Kidney epithelial cell (primary cell): ENCODE measurements at places on chromosomes 2 and 18.

- no peak for DNase-seq
Observed at GRCh38 chr2:71661782-71662181, 208.4 kb downstream of the DYSF start.

DNA sequence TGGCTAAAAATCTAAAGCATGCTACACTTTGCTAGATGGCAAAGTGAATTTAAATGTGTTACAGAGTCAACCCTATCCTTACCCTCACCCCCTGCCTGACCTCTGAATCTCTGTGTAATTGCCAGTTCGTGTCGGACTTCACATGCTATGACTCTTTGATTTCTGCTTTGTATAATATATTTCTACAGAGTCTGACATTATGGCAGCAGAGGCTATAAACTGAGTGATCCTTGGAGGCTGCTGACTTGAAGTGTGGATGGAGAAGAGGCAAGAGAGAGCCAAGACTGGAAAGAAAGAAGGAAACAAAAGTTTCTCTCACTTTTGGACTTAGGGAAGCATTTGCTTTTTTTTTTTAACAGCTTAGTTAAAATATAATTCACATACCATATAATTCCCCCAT is 89.9 kb upstream of the CYP26B1 start:
- no peak for DNase-seq

- no peak for DNase-seq
Observed at GRCh38 chr18:45068400-45069094, 387.9 kb downstream of the SETBP1 start.

DNA sequence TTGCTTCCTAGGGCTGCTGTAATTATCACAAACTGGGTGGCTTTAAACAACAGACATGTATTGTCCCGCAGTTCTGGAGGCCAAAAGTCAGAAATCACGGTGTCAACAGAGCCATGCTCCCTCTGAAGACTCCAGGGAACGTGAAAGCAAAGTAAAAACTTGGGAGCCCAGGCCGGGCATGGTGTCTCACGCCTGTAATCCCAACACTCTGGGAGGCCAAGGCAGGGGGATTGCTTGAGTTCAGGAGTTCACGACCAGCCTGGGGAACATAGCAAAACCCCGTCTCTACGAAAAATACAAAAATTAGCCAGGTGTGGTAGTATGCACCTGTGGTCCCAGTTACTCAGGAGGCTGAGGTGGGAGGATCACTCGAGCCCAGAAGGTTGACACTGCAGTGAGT is 63.5 kb downstream of the MCFD2 start:
- no peak for DNase-seq

GRCh38 chr2:117760916-117761315 is 53.6 kb upstream of the DDX18 start:
- no peak for DNase-seq

DNA sequence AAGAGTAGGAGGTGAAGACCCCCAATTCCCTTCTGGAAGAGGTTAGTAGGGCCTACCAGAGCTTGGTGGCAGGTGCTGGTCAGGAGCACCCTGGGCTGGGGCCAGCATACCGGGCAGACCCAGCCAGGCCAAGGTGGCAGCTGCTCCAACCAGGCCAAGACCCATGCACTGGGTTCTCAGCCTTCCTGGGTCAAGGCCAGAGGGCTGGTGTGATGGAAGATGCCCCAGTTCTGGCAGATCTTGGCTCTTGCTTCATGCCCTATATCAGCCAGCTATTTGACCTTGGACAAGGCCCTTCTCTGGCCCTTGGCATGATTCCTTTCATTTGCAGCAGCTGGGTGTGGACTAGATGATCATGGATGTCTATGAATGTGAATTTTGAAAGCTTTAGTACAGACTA is 57.7 kb downstream of the PRKCE start:
- DNase-seq = no peak

GRCh38 chr2:215677481-215677880 is 241.6 kb upstream of the FN1 start:
- DNase-seq = no peak

- DNase-seq = no peak
Observed at GRCh38 chr2:227363756-227364155, 15.3 kb downstream of the TM4SF20 start.

- no peak for DNase-seq
Observed at GRCh38 chr18:46406539-46406932, 250.5 kb downstream of the LOXHD1 start.

GRCh38 chr18:49875783-49876182 is 62.5 kb upstream of the ACAA2 start:
- no peak for DNase-seq

- no peak for DNase-seq
Observed at GRCh38 chr2:105383432-105384166, 15.3 kb downstream of the FHL2 start.

DNA sequence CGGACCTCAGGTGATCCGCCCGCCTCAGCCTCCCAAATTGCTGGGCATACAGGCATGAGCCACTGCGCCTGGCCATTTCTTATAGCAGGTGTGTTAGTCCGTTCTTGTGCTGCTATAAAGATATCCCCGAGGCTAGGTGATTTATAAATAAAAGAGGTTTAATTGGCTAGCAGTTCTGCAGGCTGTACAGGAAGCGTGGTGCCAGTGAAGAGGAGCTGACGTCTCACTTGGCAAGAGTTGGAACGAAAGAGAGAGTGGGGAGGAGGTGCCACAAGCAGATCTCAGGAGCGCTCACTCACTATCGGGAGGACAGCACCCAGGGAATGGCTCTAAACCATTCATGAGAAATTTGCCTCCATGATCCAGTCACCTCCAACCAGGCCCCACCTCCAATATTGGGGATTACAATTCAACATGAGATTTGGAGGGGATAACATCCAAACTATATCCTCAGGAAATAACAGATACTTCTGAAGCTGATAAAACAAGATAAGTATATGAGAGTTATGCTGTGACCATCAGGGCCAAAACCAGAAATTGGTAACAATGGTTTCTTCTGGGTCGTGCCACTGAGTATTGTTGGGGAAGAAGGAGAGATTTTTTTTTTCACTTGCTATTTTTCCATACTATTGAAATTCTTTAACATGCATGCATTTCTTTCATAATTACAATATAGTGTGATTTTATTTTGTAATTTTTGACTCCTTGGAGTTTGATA is 7.4 kb upstream of the RMC1 start:
- DNase-seq = no peak

- no peak for DNase-seq
Observed at GRCh38 chr2:8139668-8140200, 542.1 kb upstream of the ID2 start.

GRCh38 chr2:86069091-86069685 is 36.5 kb downstream of the POLR1A start:
- no peak for DNase-seq

DNA sequence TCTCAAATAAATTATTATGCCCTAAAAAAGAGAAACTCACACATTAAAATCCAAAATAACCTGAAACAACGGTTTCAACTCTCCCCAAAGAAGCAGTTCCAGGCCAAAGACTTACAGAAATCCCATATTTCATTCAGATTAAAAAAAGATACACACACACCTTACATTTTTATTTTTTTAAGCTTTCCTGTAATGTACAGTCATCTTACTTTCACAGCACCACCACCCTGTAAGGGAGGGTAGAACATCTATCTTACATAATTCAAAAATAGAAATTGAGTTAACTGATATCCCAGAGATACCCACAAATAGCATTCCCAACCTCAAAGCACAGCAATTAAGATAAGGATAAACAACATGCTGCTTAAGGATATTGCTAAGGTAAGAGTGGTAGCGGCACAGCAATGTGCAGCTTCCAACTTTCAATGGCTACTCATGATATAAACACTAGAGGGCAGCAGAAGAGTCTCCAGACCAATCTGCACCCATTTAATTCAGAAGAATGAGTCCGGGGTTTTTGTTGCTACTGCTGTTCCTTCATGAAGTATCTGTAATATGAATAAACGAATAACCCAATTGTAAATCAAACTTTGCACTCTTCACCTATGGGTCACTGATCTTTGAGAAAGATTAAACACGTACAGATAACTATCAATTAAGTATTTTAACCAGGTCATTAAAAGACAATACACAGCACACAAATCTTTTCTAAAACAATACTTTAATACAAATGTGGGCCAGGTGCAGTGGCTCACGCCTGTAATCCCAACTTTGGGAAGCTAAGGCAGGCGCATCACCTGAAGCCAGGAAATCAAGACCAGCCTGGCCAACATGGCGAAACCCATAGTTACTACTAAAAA is 11.3 kb downstream of the GFPT1 start:
- no peak for DNase-seq

GRCh38 chr18:59669872-59670657 is 27.2 kb downstream of the CCBE1 start:
- no peak for DNase-seq

- no peak for DNase-seq
Observed at GRCh38 chr2:47767880-47768609, 14.9 kb upstream of the MSH6 start.

- DNase-seq = no peak
Observed at GRCh38 chr2:104597942-104598341, 256.0 kb upstream of the POU3F3 start.

GRCh38 chr18:79770501-79770815 is 27.3 kb upstream of the KCNG2 start:
- DNase-seq = no peak

GRCh38 chr18:9066817-9067306 is 35.6 kb upstream of the NDUFV2 start:
- DNase-seq = no peak

DNA sequence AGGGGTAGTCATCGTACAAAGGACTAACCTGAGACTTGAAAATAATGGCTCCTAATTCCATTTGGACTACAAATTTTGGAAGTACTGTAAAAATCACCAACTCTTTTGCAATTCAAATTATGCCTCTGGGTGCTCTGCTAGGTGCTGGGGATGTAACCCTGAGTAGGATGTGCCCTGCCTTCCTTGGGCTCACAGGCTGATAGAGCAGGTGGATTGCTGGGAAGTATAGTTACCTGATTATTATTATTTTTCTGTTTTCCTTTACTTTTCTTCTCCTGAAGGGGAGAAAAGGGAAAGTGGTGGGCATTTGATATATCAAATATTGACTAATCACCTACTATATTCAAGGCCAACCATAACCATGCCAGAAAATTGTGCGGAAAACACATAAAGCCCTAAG is 119.3 kb upstream of the RIOK3 start:
- DNase-seq = no peak

GRCh38 chr2:194610297-194610696 is 1046.7 kb upstream of the SLC39A10 start:
- DNase-seq = no peak

DNA sequence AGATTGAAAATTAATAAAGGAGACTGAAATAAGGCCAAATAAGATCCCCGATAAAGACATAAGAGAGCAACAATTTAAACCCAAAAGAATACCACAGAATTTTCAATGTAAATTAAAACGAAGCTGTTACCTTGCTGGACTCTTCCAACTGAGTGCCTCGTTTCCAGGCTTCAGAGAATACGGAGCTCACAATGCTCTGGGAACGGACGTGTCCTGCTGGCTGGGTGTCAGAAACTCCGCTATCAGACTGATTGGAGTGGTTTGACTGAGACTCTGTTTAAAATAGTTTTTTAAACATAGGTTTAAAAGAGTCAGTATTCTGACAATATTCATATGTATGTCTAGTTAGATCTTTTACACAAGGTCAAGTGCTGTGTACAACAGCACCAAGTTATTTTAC is 90.4 kb downstream of the RAPH1 start:
- DNase-seq = no peak

DNA sequence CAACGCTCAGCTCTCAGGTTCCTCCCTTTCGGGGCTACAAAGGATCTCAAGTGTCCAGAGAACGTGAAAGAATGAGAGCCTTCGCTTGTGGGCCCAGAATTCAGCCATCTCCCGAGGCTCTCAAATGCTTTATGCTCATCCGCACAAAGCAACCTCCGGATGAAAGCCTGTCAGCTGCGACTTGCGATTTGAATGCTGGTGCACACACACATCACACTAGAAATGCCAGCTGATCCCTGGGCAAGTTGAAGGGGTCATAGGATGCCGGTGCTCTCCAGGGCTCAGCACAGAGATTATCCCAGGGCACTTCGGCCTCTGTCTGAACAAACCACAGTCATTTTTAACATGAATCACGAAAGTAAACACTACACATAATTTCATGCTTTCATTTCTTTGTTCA is 141.8 kb upstream of the MYT1L start:
- no peak for DNase-seq

DNA sequence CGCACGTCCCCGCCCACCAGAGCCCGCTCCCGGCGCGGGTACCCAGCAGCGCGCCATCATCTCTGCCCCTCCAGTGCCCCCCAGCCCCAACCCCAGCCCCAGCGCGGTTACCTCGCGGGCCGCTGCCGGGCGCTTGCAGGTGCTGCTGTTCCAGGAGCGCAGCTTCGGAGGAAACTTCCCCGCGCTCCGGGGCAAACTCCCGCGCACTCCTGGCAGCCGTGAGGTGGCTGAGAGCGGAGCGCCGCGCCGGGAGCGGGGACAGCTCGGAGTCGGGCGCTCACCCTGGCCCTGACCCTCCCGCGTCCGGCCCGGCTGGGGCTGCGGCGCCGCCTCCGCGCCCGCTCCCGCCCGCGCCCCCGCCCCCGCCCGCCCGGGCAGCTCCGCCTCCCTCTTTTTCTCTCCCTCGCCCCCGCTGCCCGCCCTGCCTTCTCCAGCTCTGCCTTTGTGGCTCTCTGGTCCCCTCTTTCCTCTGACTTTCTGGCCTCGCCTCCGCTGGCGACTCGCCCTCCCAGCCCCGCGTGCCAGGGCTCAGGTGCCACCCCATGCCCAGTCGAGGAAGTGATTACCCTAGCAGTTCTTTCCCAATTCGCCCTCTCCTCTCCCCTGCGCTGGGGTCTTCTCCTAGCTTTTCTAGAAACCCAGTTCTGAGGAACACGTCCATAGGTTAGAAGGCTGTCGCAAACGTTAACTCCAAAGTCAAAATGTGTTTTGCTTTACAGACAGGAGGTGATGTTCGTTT is at the start of gene CHST9:
Gene CHST9, minus strand, starts transcription at position 284 of the 739 bp plus-strand sequence. CDS start 42,499 bp downstream, outside the sequence.
- no peak for DNase-seq

DNA sequence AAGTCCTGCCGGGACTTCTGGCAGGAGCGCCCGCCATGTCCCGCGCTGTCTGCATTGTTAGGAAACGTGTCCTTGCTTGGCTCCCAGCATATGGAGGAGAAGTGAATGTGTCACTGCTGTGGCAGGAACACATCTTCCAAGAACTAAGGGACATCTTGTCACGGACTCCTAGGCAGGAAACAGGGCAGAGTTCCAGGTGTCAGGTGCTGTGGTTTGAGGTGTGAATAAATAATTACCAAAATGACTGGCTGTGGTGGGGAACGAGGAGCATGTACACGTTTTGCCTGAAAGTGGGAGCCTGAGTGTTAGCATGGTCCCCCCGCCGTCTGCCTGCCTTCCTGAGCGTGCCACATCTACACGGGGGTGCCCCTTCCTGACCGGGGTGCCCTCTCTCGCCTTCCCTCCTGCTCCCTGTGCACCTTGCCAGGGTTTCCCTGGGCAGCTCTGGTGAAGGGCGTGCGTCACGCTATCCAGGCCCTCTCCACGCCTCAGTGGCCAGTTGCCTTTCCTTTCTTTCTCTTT is 237.5 kb downstream of the LDLRAD4 start:
- no peak for DNase-seq
